ENCODE measurements at places on chromosomes 11 and 22.
A peak's percentile ranks its signal among the peaks of the same experiment; 100 is the strongest.

- no peak for DNase-seq
Measured at GRCh38 chr11:41133023-41133422, 326.4 kb downstream of the LRRC4C start.

GRCh38 chr11:106913141-106913540, 105.1 kb downstream of the GUCY1A2 start:
- DNase-seq, result no peak

- DNase-seq, result no peak
Measured at GRCh38 chr11:85276332-85276731, 350.8 kb downstream of the DLG2 start.

DNA sequence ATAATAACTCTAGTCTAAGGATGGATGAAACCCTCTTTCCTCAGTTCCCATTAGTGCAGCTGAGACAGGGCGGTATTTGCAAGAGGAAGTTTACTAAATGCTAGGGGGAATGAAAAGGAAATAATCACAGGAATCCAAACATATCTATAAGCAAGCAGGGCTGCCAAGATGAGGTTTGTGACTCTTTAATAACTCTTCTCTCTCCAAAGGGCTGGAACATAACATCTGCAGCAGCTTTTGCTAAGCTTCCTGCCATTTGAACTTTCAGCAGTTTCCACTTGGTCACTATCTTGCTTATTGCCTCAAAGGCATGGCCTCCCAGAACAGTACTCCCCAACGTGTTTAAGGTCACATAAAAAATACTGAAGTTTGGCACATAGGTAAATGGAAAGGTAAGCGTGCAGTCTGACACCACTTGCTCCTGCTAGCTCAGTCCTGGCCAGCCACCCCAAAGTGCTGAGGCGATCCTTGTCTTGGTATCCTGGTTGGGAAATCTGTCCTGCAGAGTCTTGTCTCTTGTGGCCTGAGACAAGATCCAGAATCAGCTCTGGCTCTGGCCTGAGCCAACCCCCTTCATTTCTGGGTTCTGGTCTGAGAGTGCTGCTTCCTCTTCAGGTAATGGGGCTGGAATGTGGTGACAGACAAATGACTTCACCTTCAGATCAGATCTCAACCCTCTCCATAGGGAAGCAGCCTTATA, 81.8 kb downstream of the KCNC1 start:
- DNase-seq, result no peak

GRCh38 chr22:28137036-28137435, 218.0 kb upstream of the PITPNB start:
- no peak for DNase-seq

DNA sequence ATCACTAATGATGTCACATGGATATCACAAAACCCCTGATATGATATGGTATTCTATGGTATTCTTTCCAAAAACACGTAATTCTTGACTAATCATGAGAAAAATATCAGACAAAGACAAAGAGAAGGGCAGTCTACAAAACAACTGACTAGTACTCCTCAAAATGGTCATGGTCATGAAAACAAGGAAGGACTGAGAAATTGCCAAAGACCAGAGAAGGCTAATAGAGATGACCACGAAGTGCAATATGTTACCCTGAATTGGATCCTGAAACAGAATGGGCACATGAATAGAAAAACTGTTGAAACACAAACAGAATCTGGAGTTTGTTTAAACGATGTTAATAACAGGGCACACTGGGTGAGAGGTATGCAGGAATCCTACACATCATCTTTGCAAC, 10.2 kb downstream of the CKAP5 start:
- DNase-seq, result no peak

DNA sequence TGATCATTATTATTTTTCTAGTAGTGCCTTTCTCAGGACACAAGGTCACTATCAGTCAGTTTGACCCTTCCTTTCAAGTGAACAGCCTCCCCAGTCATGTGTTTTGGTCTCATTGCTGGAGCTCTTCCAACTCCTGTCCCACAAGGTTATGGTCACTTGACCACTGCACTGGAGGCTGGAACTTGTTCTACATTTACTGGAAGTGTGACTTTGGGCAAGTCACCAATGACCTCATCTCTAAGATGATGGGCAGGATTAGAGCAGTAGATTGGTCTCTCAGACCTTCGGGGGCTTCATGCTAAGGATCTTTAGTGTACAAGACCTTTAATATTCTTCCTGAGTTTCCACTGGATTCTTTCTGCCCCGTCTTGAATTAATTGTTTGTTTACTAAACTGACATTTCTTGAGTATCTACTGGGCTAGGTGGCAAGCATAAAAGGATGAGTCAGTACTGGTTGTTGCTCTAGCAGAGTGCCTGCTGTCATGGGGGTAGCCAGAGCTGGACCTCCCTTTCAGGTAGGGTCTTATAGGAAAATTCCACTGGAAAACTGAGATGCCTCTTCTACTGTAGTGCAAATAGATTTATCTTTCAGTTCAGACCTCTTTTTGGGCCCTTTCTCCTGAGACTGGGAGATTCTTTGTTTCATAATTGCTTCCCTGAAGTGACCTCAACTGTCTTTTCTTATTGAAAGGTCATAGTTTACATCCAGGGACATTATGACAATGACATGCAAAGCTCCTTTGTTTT, 106.8 kb downstream of the GRAMD1B start:
- DNase-seq, result no peak

DNA sequence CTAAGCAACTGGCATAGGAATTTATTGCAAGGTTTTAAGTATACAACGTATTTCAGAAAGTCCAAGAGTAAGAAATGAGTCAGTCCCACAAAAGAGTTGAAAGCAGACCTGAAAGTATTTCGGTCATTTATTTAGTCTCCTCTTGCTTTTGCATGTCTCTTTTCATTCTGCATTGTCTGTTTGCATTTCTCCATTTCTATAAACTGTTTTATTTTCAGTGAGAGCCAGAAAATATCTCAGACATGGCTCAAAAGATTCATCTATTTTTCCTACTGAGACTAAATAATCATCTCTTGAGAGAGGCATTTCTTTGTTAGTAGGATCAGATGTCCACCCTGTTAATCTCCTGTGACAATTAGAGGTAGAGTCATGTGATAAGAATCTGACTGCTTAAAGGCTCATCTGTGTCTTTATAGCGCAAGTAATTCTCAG, 219.1 kb upstream of the CCDC179 start:
- DNase-seq, result no peak

DNA sequence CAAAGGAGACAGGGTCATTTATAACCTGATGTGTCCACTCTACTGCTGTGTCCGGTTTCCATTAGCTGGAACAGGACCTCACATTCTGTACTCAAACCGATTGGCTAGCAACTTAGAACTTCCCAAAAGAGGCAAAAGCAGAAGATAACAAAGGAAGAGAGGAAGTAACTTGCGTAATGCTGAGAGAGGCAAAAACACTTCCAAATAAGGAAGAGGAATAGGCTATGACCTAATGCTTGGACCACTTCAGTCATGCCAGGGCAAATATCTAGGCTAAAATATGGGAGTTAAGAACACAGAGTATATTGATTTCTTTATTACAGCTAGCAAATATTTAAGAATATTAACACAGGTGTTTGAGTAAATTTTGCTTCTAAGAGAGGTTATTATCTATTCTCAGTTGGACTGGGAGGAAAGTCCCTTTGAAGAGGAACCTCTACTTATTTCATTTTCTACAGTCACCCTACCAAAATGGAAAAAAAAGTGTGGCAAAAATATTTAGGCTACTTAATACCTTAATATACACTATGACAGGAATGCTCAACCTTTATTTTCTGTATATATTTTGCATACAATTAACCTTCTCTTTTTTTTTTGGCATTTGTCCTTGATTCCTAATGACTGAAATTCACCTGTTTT, 499.8 kb upstream of the CHORDC1 start:
- DNase-seq, result no peak

DNA sequence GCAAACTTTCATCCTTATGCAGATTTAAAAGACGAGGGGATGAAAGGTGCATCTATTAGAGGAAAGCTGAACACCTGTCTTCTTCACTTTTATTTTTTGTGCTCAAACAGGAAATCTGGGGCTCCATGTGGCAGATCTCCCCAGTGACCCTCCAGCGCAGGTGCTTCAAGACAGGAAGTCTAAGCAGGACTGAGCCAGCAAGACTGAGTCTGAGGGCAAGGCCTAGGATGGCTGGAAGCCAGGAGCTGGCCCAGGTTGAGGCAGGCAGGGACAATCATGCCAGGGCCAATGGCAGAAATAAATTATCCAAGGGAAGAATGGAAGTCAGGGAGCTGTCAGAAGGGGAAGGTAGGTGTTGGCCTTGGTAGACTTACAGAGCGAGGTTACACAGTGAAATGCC, 101.1 kb upstream of the SPON1 start:
- DNase-seq, result no peak

GRCh38 chr11:128244871-128245270, 342.5 kb downstream of the ETS1 start:
- DNase-seq, result no peak

DNA sequence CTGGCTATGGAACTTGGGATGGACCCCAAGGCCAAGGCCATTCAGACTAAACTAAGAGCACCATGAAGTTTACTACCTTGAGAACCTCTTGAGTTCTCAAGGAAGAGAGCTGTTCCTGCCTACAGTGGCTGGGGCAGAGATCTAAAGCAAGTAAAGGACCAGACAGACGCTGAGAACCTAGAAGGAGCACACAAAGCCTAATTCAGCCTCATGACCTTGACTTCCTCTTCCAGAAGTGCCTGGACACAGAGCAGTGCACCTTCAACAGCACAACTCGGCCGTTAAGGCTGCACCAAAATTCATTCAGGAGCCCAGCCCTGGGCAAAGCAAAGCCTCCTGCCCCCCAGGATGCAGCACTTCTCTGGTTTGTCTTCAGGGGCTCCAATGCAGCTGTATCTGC, 82.9 kb upstream of the AKIP1 start:
- DNase-seq, result no peak

DNA sequence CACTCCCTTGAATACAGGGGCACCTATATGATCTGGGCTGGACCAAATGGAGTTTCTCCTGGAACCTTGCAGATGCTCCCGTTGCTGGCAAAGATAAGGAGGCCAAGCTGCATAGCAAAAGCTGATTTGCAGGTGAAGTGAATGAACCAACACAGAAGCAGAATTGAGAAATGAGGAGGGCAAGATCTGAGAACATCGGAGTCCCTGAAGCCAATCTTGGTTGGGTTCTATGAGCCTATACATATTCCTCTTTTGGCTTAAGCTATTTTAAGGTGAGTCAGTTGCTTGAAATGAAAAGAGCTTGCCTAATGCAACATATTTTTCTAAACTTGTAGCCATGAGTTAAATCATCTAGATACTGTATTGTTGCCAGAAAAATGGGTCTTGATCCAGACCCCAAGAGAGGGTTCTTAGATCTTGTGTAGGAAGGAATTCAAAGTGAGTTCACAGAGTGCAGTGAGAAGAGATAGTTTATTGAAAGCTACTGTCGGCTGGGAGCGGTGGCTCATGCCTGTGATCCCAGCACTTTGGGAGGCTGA, 23.5 kb downstream of the WEE1 start:
- no peak for DNase-seq

GRCh38 chr22:37544955-37545702, 15.2 kb upstream of the CDC42EP1 start:
- DNase-seq, result no peak

GRCh38 chr11:85974122-85974521, 94.8 kb downstream of the PICALM start:
- DNase-seq, result no peak

DNA sequence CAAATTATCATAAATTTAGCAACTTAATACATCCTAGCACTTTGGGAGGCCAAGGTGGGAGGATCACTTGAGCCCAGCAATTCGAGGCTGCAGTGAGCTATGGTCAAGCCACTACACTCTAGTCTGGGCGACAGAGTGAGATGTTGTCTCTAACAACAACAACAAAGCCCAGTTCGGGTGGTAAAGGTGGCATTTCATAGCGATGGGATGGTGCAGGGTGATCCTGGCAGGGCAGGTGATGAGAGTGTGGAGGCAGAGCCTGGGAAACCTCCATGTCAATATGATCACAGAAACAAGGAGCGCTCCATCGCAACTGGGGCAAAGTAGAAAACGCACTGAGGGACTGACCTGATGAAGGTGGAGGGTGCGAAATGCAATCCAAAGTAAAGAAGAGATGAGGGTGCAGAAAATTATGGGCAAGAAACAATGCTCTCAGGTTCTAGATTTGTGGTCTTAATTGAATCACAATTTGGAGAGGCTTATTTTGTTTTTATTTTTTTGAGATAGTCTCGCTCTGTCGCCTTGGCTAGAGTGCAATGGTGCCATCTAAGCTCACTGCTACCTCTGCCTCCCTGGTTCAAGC, 32.8 kb upstream of the CLDN5 start:
- no peak for DNase-seq

- no peak for DNase-seq
Measured at GRCh38 chr11:25890626-25891260, 441.2 kb upstream of the ANO3 start.

- no peak for DNase-seq
Measured at GRCh38 chr11:6204706-6205105, 651 bp upstream of the C11orf42 start.

GRCh38 chr11:121482231-121483129, 29.7 kb upstream of the SORL1-AS1 start:
- DNase-seq, result peak; percentile 48

DNA sequence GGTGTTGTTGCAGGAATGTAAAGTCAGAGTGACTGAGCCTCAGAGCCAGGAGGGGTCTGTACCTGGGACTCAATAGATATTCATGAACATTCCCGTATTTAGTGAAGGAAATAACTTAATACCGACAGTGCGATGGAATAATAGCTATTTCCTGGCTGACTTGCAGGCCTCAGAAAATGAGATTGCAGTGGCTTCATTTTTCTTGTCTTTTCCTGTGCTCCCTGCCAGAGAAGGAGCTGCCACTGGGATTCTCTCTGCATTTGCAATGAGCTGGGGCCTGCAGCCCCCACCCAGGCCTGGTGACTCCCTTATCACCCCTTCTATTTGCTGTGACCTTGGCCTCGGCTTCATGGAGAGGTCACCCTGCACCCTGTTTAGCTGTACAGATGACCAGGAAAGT, 173.4 kb downstream of the MIAT start:
- no peak for DNase-seq

GRCh38 chr11:45104006-45104789, 42.2 kb upstream of the PRDM11 start:
- DNase-seq, result no peak

GRCh38 chr22:43432883-43433415, 21.1 kb downstream of the MPPED1 start:
- DNase-seq, result no peak

GRCh38 chr11:102457056-102457677, 4.6 kb upstream of the TMEM123 start:
- no peak for DNase-seq
